ENCODE measurements at places on chromosomes 3 and 15.

DNA sequence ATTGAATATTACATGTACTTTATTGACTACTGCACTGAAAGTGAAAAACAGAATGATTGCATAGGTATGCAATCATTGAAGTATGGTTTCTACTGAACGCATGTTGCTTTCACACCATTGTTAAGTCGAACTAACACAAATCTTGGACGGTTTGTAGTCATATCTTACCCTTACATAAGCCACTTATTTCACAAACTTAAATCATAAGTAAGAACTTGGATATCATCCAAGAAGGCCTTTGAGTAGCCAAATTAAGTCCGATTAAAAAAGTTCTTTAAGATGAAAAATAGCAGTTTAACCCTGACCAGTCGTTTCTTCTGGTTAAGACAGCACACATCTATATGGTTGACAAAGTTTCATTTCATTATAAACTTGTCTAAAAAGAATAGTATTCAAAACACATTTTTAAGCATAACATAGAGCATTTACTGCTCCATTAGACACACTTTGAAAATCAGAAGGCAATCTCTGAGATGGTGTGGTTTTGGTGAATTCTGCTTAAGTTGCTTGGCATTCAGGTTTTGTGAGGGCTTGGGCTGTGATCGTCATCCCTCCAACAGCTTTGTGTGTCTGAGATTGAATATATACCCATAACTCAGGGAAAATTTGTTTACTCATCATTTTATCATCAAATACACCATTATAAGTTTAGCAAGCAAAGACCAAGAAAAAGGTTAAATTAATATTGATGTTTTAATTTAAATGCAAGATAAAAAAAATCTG lies 92.2 kb downstream of the NFKBIZ start:
- no peak for DNase-seq

DNA sequence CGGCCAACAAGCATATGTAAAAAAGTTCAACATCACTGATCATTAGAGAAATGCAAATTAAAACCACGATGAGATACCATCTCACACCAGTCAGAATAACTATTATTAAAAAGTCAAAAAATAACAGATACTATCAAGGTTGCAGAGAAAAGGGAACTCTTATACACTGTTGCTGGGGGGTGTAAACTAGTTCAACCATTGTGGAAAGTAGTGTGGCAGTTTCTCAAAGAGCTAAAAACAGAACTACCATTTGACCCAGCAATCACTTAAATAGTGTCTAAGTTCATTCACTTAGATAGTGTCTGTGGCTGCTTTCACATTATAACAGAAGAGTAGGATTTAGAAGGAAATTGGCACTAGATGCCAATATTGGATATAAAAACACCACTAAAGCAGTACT lies 49.7 kb downstream of the CGGBP1 start:
- DNase-seq, result no peak

DNA sequence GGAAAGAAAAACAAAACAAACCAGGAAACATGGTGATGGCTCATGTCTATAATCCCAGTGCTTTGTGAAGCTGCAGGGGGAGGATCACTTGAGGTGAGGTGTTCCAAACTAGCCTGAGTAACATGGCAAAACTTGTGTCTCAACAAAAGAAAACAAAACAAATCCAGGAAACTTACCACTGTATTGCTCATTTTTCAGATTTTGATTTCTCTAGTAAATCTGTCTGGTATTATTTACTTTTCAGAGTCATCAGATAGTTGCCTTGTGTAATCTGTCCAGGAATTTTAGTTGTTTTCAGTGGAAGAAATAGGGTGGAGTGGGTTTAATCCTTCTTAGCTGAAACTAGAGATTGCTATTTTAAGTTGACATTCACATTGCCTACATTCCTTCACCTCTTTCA lies 91.8 kb upstream of the ALCAM start:
- no peak for DNase-seq

DNA sequence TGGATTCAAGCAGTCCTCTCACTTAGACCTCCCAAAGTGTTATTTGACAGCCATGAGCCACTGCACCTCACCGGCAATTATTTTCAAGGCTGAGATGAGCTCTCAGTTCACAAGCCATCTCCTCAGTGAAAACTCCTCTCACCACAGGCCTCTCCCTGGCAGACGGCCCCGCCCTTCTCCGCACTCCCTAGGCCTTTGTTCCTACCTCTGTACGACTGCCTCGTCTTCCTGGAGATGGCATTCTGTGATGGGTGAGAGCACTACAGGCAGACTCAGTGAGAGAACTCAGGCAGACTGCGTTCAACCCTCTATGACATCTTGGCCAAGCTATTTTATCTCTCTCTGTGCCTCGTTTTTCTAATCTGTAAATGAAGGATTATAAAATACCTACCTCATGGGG lies 67.0 kb upstream of the TPM1 start:
- DNase-seq, result no peak

GRCh38 chr3:37730825-37731224 lies 130.9 kb upstream of the CTDSPL start:
- no peak for DNase-seq

DNA sequence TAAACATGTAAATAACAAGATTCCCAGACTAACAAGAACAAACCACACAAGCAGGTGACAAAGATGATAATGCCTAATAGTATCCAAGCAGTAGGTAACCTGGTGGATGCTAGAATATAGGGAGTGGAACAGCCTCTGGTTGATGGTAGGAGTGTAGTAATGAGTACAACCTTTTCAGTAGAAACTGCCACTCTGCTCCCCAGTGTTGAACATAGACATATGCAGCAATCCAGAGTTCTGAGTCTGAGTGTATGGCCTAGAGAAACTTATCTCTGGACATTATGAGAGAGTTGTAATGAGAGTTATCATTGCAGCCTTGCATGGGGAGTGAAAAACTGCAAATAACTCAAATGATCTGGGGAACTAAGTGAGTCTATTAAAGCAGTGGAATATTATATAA lies 76.1 kb upstream of the ACAD9 start:
- DNase-seq, result no peak

All from NCI-H1417 (cell line).